ENCODE measurements at places on chromosomes 2 and 18.

GRCh38 chr18:23627321-23627720, 35.4 kb downstream of the ANKRD29 start:
- no peak for DNase-seq

- no peak for DNase-seq
Observed at GRCh38 chr18:3547891-3548615, 98.1 kb downstream of the TGIF1 start.

DNA sequence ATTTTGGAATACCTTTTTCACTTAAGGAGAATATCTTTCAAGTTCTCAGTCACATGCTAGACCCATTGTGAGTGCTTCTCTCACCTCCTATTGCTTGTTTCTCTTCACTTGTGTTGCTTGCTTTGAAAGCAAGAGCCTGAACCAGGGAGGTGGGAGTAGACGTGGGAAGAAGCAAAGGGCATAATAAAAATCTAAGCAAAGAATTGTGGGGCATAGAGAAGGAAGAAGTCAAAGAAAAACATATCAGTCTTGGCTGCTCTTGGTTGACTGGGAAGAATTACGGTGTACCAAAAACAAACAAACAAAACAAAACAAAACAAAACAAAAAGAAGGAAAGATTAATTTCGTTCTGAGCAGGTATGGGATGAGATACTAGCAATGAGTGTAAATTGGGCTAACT, 48.9 kb upstream of the ACVR1 start:
- DNase-seq: no peak

DNA sequence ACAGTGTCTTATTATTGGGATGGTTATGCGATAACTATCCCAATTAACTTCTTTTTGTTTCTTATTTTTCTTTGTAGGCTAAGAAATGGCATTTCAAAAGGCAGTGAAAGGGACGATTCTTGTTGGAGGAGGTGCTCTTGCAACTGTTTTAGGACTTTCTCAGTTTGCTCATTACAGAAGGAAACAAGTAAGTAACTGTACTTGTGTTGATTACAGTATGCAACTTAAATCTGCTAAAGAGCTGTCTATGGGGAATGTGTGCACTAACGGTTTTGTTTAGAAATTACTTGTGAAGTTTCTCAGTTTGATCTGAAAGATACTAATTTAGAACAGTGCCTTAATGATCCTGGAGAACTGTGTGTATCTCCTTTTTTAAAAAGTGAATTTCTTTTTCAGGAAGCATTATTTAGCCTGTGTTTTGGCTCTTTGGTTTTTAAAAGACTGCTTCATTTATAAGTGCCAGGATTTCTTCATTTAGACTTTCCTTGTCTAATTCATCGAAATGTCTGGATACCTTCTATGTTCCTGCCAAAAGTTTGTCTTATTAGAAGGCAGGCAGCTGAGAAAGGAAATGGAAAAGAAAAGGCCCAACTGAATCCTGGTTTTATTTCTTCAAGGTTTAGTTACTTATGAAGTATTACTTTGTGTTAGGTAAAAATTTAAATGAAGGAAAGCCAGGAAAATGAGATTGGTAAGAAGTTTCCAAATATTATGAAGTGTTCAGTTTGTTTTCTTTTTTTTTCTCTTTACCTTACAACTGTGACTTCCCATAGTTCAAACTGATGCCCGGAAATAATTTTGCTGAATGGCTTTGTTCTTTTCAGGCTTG, 40.1 kb downstream of the GPD2 start:
- no peak for DNase-seq

DNA sequence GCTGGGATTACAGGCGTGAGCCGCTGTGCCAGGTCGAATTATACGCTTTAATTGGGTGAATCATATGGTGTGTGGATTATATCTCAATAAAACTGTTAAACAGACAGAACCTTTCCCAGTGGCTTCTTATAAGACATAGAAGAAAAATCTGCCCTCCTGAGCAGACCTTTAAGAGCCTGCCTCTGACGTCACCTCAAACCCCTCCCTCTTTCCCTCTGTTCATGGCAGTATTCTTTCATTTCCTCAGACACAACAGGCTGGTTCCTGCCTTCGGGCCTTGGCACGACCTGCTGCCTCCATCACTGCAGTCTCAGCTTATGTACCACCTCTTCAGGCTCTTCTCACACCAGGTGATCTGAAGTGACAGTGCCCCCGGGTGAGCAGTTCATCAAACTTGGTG, 14.0 kb upstream of the PDIA6 start:
- DNase-seq: no peak
